ENCODE measurements at places on chromosomes 3 and 15.
A peak's percentile ranks its signal among the peaks of the same experiment; 100 is the strongest.

DNA sequence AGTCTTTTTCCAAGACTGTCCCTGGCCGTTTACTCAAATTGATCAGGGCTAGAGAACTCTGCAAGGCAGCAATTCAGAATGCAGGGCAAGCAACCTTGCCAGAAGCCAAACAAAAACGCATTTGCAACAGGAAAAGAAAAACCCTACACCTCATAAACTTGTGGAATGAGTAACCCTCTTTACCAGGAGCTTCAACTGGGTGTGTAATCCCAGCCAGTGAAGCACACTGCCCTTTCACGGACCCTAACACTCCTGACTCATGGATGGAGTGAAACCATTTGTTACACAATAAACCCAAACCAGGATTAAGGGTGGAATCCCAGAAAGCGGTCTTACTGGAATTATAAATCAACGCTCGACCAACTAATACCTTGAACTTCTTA, 14.8 kb upstream of the LDHAL6B start:
- H3K4me1 ChIP-seq, result no peaks in the 10 kb centered on the region
- H3K27ac ChIP-seq, result no peak overlapping the region
- DNase-seq, result no peak

DNA sequence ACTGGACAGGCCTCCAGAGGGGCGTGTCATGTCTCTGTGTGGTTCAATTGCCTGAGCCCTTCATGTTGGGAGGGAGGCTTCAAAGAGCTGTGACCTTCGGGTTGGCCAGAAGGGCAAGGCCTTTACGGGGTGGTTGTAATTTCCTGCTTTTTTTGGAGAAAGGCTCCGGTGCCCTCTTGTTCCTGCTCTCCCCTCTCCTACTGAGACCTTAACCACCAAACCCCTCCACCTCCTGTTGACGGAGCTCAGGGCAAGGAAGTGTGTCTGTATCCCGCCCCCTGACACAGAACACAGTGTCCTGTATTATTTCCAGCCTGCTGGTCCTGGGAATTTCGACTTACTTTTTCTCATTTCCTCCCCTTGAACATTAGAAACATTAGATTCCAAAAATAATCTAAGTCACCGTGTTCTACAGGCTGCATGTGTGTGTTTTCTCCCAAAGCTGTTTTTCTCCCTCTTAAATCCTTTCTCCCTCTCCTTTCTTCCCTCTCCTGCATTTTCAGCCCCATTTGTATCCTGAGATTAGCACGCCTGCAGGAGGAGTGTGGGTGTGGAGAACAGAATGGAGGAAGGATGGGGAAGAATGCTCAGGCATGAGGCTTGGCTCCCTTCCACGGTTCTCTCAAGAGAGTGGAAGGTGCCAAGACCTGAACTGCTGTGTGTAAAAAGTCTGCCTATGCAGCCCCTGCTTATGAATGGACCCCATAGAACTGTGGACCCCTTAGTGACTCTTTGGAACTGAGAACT, 285.4 kb upstream of the ROPN1 start:
- no peaks in the 10 kb centered on the region for H3K4me1 ChIP-seq
- no peaks in the 10 kb centered on the region for H3K27me3 ChIP-seq
- no peaks in the 10 kb centered on the region for H3K36me3 ChIP-seq
- no peak overlapping the region for H3K27ac ChIP-seq

- no peak overlapping the region for H3K27ac ChIP-seq
- H3K4me3 ChIP-seq, result no peak overlapping the region
- DNase-seq, result no peak
- H3K36me3 ChIP-seq, result no peaks in the 10 kb centered on the region
Measured at GRCh38 chr3:63969876-63970275, 53.4 kb downstream of the PSMD6 start.

DNA sequence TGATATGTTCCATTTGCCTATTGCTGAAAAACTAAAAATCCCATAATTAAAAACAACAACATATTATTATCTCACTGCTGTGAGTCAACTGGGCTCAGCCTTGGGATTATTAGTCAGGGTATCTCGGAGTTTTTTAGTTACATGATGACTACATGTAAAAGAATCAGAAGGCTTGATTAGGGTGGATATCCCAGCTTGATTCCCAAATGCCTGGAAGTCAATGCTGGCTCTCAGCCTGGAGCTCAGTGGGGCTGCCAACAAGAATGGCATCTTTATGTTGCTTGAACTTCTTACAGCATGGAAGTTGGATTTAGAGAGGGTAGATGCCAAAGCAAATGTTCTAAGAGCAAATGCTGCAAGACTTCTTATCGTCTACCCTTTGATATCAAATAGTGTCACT, 278.5 kb downstream of the PLOD2 start:
- H3K4me3 ChIP-seq, result no peak overlapping the region
- H3K27ac ChIP-seq, result no peak overlapping the region

GRCh38 chr3:93961489-93961888, 12.2 kb downstream of the PROS1 start:
- H3K36me3 ChIP-seq, result no peaks in the 10 kb centered on the region
- 0 out of 2 replicates have a peak, but pooled peaks cover 6% of the 10 kb centered on the region for H3K4me1 ChIP-seq
- DNase-seq, result no peak
- H3K4me3 ChIP-seq, result no peak overlapping the region

GRCh38 chr15:70096215-70097062, 1.3 kb downstream of the TLE3 start:
- peaks cover 42% of the 10 kb centered on the region for H3K4me1 ChIP-seq
- H3K27ac ChIP-seq, result peak overlapping the region; percentile 92
- DNase-seq, result no peak
- H3K4me3 ChIP-seq, result peak overlapping the region; percentile 89

DNA sequence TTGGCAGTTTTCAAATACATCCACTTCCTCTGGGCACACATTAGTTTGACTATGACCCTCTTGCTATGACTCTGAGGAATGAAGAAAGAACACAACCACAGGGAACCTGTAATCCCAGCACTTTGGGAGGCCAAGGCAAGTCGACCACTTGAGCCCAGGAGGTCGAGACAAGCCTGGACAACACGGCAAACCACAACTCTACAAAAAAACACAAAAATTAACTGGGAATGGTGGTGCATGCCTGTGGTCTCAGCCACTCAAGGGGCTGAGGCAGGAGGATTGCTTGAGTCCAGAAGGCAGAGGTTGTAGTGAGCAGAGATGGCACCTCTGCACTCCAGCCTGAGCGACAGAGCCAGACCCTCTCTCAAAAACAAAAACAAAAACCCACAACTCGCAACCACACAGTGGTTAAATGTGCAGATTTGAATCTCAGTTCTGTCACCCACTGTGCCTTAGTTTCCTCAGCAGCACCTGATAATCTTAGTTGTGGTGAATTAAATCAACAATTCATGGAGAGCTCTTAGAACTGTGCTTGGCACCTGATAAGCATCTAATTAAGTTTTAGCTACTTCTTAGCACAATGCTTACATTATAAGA, 65.7 kb downstream of the MYLK start:
- H3K4me1 ChIP-seq, result peaks cover 37% of the 10 kb centered on the region
- H3K27ac ChIP-seq, result peak overlapping the region; percentile 43
- DNase-seq, result no peak
- H3K4me3 ChIP-seq, result no peak overlapping the region
- H3K36me3 ChIP-seq, result peaks cover 2% of the 10 kb centered on the region

DNA sequence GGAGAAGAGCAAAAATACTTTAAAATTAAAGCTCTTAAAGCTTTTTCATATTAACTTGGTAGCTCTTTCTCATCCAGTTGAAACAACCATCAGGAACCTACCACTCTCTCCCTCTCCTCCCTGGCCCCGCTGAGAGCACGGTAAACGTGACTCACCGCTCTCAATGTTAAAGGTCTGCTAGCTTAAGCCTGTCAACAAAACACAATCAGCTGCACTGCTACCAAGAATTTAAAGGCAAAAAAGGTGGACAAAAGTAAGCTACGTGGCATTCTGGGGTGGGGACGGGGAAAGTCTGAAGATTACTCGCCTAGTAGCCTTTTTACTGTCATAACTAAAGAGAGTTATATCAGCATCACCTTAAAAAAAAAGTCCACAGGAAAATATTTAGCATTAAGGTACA, 8.4 kb upstream of the GP5 start:
- peak; percentile 34 for DNase-seq
- H3K4me3 ChIP-seq, result no peak overlapping the region
- no peaks in the 10 kb centered on the region for H3K27me3 ChIP-seq

- no peak overlapping the region for H3K4me3 ChIP-seq
- no peaks in the 10 kb centered on the region for H3K36me3 ChIP-seq
- DNase-seq, result no peak
- H3K27me3 ChIP-seq, result no peaks in the 10 kb centered on the region
- no peak overlapping the region for H3K27ac ChIP-seq
Measured at GRCh38 chr3:20540066-20540465, 354.1 kb upstream of the SGO1 start.

DNA sequence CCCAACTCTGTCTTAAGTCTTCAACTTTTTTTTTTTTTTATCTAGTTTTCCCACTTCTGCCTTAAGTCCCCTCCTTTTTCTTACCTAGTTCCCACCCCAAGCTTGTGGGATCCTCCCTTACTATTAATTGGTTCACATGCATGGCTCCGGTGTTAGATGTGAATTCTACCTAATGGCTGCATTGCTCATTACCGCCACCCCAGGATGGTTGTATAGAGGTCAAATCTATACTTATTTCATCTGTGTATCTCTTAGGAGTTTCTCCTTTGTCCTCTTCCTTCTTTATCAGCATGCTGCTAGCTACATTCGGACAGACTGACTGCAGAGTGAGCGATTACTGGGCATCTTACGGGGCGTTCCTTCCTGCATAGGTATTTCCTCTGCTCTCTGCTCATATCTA, 605.7 kb upstream of the GRM7 start:
- no peak for DNase-seq
- no peaks in the 10 kb centered on the region for H3K27me3 ChIP-seq
- no peak overlapping the region for H3K27ac ChIP-seq
- H3K4me1 ChIP-seq, result no peaks in the 10 kb centered on the region
- H3K36me3 ChIP-seq, result no peaks in the 10 kb centered on the region
